ENCODE measurements at places on chromosomes 1 and 21.

- DNase-seq, result no peak
Observed at GRCh38 chr1:167808690-167809089, 86.9 kb downstream of the MPZL1 start.

DNA sequence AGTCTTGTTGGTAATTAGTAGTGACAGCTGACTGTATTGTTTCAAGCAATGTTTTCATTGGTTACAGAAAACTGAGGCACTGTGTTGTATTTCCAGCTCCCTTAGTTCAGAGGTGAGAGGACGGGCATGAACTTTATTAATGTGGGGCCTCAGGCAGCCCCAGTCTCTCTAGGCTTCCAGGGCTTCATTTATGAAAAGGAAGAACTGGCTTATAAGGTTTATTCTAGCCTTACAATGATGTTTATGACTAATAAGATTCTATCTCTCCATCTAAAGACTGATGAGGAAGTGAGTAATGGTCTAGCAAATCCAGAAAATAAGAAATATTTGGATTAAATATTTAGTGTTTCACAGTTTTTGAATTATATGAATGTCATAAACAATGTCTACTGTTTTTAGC lies 41.5 kb downstream of the CBS start:
- no peak for DNase-seq

DNA sequence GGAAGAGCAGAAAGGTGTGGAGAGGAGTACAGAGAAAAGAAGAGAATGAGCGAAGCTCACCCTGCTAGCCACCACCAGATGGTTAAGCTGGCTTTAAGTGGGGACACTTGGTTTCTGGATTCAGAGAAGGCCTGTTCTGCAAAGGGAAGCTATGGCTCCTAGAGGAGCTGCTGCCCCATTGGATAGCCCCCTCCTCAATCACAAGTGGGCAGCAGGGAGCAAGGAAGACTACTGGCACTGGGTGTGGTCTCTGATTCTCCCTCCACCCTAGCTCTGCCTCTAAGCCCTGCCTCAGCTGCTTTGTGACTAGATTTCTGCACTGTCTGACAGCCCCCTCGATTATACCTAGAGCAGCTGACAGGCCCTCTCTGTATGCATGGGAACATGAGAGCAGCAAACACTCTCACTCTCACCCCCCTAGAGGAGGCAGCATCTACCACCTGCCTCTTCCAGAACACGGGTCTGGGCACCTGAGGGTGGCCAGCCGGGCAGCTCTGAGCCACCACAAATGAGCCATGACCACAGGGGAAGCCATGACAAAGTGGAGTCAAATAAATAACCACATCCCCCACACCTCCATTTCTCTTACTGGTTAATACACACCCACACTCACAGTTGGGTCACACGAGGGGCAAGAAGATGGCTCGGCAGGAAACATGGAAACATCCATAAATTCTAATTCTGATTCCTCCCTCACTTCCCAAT lies 13.6 kb downstream of the PLEKHA6 start:
- DNase-seq, result no peak

DNA sequence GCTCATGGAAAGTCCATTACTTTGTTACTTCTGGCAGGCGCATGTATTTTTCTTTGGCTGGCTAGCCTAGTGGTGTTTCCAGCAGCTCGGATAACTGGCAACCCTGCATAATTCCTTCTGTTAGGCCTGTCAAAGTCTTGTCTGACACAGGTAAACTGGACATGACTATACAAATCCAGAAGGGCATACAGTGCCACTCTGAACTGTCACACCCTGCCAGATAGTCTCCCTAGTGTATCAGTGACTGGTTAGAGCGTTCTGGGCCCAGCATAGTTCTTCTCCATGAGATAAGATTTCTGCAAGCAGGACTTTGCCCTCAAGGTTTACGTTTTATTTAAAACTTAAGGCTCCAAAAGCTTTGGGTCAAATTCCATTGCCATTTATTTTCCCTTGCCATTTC lies 177.7 kb upstream of the GORAB start:
- no peak for DNase-seq

DNA sequence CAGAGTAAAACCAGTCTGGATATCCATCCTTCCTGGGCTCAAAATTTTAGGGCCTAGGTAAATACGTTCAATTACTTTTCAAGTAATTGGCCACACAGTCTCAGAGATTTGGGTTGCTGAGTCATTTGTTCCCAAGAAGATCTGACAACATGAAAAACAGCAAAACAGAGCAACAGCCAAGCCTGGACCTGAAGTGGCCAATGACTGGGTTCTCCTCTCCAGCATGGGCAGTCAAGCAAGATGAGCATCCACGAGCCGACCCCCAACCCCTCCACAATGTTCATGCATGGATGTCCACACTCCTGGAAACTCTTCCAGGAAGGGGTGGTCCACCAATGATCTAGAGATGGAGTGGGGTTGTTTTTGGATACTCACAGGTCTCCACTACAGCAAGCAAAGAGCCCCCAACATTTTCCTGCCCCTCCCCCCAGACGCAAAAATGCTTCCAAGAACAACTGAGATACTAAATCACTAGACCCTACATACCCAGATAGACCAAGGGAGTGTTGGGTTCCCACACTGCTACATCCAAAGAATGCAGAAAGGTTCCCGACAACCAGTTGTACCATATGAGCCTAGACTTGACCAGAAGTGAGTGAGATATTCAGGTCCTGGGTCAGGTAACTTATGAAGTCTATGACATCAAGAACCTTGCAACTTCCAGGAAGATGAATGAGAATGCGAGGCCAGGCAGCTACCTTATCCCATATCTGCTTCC lies 73.0 kb downstream of the CD46 start:
- DNase-seq, result no peak

GRCh38 chr1:228664399-228664914 lies 70.8 kb upstream of the RHOU start:
- peak; percentile 78 for DNase-seq

DNA sequence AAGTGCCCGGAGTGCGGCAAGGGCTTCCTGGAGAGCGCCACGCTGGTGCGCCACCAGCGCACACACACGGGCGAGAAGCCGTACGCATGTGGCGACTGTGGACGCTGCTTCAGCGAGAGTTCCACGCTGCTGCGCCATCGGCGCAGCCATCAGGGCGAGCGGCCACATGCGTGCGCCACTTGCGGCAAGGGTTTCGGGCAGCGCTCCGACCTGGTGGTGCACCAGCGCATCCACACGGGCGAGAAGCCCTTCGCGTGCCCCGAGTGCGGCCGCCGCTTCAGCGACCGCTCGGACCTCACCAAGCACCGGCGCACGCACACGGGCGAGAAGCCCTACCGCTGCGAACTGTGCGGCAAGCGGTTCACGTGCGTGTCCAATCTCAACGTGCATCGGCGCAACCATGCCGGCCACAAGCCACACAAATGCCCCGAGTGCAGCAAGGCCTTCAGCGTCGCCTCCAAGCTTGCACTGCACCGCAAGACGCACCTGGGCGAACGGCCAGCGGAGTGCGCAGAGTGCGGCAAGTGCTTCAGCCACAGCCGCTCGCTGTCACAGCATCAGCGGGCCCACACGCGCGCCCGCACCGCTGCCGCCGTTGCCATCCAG lies 10.0 kb downstream of the ZNF672 start:
- no peak for DNase-seq

DNA sequence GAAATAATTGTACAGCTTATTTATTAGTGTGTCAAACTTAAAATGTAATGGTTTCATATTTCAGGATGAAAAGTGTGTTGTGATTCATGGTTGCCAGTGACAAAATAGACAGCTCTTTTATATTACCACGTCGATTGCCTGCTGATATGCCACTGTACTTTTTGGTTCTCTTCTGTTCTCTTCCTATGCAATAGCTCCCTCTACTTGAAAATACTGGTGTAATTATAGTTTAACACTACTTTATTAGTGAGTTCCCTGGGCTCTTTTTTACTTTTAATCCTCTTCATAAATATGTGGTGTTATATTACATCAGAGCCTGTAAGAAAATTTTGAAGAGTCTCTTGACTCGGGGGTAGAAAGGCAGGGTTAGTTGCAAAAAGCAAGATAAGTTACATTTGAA lies 111.3 kb downstream of the PATJ start:
- DNase-seq, result no peak

DNA sequence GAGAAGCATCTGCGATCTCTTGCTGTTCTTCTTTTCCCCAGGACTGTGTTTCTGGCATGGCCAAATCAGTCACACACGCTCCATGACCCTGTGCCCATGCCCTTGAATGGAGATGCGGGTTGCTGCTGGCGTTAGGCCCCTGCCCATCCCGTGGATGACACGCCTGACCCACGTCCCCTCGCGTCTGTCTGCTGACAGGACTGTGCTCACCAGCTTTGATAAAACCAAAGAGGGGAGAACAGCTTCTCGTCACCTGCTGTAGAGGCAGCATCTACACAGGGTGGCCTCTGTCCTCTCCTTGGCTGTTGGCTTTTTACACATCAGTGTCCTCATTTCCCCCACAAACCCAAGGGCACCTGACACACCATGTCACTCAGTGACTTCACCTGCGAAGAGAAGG lies 6.9 kb downstream of the MT1HL1 start:
- no peak for DNase-seq

GRCh38 chr1:41621791-41622190 lies 137.3 kb upstream of the EDN2 start:
- DNase-seq, result no peak

DNA sequence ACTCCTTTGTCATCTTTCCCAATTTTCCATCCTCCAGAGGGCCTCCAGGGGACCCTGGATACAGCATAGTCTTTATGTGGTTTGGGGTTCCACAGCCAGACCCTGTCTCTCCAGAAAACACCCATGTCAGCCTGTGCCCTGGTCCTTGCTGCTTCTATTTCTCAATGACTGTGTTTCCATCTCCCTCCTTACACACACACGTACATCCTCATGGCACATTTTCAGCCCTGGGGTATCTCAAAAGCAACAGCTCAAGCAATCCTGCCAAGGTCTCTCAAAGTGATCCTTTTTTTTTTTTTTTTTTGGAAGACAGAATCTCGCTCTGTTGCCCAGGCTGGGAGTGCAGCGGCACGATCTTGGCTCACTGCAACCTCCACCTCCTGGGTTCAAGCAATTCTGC lies 22.3 kb downstream of the QSOX1 start:
- no peak for DNase-seq

- no peak for DNase-seq
Observed at GRCh38 chr1:99950486-99950885, 19.3 kb upstream of the SLC35A3 start.

DNA sequence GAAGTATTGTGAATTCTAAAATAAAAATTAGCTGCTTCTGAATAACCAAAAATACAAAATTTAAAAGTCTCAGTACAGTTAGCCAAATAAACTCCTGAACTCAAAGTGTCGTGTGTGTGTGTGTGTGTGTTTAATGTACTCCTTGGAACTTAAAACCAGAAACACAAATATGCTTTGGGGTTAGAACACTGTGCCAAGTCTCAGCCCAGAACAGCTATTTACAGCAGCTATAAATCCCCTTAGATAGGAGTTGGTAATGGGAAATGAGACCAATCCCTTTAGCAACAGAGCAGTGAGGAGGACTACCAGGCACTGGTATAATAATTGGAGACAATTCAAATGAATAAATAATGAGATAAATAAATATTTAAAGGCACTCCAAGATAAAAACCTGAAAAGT lies 83.1 kb downstream of the PATJ start:
- no peak for DNase-seq

GRCh38 chr1:214296860-214297745 lies 16.1 kb downstream of the SMYD2 start:
- DNase-seq, result no peak

DNA sequence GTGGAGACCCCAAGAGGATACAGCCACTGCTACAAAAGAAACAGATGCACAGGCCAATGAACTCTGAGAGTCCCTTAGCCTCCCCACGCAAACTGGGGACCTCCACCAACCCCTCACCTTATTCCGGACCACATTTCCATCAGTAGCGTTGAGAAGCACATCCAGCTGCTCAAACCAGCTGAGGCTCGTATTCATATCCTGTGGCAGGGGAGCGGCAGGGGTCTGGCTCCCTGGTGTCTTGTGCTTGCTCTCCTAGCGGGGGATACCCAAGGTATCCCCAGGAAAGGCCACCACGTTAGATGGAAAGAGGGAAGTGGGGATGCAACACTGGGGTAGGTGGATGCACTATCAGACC lies 481 bp downstream of the CCDC163 start:
- DNase-seq, result no peak
